Activated naive CD4-positive, alpha-beta T cell (primary cell): ENCODE measurements at places on chromosomes 2 and 18.

DNA sequence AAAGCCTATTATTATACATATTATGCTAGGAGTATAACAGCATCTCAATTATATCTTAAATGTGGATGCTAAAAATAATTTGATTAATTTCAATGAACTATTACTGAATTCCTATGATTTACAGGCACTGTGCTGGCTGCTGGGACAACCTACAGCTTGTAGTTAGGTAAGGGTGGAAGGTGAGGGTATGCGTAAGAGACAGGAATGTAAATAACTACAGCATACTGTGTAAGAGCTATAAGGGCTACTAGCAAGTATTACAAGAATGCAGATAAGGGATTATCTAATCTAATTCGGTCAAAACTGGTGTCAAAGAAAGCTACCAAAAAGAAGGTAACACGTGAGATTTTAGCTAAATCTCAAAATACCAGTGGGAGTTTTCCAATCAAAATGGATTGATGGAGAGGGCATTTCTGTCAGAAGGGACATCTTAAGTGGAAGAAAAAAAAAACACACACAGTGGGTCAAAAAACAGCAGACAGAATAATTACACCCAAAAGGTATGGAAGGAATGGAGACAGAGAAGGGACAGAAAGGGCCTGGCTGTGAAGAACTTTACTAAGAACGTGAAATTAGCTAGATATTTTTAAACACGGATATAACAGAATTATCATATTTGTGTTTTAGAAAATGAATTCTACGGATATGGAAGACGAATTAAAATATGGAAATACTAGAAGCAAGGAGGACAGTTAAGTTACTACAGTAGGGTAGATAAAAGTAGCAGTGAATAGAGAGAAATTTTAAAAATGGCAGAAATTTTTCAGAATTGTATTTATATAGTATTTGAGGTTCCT is 47.1 kb downstream of the STRN start:
- DNase-seq, result no peak

DNA sequence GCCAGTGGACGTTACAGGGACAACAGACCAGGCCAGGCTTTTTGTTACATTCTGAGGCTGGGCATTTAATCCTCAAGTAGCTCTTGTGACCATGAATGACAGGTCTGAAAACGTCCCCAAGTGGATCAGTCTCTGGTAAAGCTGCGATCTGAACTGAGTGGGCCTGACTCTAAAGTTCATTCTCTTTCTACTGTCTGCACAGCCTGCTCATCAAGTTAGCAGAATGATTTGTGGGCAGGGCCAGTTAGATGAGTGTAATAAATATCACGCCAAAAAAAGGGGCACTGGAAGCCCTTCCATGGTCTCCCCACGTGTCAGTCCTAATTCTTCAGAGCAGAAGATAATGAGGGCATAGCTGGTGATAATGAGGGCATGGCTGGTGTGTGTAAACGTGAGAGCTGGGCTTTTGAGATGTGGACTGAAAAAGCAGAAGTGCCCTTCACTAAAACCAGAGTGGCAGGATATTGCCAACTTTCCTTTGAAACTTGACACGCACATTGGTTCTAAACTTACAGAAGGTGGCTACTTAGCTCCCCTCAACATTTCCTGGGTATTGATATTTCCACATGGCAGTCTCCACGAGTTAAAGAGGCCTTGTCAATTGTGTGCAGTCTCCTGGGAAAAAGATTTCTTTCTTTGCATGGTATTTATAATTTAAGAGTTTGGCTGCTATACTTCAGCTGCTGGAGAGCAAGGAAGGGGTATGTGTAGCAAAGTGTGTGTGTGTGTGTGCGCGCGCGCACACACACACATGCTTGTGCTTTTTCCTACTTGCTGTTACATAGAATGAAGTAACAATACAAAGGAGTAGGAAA is 72.7 kb upstream of the LYPD6B start:
- no peak for DNase-seq

DNA sequence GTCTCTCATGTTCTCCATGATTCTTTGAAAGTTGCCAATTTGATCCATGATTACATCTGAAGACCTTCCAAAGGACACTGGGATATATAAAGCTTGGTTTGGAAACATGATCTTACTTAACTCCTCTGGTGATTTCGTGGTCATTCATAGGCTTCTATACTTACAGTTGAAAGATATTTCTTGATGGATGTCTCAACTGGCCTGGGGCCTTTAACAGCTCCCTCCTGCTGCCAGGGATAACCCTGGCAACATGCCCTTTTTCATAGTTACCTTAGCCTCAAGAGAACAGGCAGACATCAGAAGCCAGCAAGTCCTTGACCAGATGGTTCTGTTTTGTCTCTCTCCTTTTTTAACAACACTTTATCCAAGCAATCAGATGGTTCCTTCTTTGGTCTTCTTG is 23.5 kb upstream of the MFF start:
- no peak for DNase-seq

- DNase-seq, result no peak
Observed at GRCh38 chr2:68734688-68735525, at the start of gene ARHGAP25. ARHGAP25 (plus strand) TSS chr2:68734811; CDS start chr2:68735200, 389 bp downstream.

GRCh38 chr2:217096474-217097225 is 236.8 kb upstream of the TNP1 start:
- DNase-seq, result no peak

DNA sequence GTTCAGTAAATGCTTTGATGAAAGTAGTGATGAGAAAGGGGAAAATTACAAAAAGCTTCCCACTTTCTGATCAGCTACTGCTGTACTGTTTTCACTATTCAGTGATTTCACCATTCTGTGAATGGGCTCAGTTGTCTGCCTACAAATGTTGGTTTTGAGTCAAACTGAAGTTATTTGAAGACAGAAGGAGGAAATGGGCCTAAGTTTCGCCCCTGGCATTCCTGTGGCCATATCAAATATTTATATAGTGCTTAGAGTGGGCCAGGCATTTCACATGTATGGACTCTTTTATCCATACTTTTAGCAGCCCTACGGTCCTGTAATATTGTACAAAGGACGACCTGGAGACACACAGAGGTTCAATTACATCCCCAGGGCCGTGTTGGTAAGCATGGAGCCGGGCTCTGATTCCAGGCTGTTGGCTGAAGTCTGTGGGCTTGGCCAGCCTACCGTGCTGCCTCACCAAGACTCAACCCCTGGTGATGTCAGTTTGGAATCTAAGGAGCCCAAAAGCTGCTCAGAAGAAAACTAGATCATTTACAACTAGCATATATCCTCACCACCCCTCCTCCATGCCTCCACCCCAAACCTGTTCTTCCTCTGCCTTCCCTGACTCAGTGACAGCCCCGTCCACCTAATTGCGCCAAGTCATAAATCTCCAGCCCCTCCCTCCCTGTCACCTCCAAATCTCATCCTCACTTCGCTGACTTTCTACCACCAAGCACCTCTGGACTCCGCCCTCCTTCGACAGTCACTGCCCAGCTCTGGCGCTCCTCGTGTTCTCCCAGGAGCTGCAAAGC is 10.1 kb upstream of the GRHL1 start:
- no peak for DNase-seq

DNA sequence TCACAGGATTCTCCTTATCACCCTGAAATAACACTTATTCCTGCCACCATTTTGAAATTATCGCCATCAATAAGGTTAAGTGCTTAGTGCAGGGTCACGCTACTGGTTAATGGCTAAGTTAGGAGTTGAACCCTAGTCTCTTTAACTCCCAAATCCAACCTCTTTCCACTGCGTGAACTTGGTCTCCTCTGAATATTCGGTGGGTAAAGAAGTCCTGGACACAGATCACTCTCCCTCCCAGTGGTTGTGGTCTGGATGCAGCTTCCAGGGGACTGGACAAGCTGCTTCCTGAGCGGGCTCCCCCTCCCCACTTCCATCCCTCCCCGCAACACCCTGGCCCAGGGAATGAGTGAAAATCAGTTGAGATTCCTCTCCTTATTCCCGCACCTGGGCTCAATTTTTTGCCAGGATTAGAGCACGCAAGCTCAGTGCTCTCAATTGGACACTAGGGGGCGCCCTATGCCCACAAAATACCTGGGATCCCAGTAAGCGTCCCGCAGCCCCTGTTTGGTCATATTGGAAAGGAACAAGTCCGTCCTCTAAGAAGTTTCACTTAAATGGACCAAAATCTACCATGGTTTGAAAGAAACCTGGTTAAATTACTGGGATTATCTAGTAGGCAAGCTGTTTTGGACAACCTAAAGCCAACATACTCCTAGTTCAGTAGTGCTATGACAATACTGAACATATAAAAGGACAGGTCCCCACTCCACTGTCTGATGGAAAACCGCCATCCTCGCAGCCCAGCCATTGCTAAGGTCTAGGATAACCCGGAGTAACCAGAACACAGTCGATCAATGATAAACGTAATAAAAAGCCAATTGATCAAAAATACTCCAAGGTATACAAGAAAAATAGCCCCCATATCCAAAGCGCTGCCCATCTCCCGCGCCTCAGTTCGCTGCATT is 40.4 kb downstream of the DHRS9 start:
- DNase-seq, result peak; percentile 52

- DNase-seq, result no peak
Observed at GRCh38 chr2:8545695-8546611, 135.9 kb upstream of the ID2 start.

DNA sequence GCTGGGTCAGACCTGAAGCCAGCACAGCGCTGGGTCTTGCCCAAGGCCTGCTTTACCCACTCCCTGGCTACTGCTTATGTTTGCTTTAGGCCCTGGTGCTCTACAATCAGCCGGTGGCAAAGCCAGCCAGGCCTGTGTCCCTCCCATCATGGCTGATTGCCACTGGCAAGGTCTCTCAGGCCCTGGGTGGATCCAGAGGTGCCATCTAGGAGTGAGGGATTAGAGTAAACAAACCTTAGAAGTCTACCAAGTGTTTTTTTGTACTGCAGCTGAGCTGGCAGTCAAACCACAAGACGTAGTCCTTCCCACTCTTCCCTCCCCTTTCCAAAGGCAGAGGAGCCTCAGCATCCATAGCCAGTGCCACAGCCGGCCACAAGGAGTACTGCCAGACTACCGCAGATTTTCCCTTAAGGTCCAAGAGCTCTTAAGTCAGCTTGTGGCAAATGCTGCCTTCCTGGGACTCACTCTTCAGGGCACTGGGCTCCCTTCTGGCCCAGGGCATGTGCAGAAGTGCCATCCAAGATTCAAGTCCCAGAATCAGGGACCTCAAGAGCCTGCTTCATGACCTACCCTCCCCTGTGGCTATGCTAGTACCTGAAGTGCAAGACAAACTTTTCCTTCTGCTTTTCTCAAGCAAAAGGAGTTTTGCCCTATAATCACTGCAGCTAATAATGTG is 20.0 kb downstream of the IL1RL2 start:
- no peak for DNase-seq

DNA sequence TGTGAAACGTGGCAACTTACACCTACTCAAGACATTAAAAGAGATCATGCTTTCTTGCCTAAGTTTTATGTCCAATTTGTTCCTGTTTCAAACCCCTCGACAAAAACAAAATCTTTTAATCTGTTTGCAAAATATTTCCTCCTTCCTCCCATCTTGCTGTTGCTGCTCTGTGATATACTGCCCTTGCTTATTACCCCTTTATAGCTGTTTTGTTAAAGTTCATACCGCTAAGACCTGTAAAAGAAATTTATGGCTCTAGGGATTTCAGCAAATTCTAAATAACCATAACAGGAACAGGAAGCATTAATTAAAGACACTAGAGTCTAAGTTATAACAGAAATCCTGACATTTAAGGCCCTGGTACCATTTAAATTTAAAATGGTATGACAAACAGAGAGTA is 1268.2 kb upstream of the PIK3C3 start:
- DNase-seq, result no peak

- no peak for DNase-seq
Observed at GRCh38 chr18:3689986-3690763, 240.2 kb downstream of the TGIF1 start.

- no peak for DNase-seq
Observed at GRCh38 chr2:95060446-95061118, 35.1 kb downstream of the MAL start.

GRCh38 chr2:88709181-88709631 is 17.7 kb downstream of the RPIA start:
- DNase-seq, result no peak

DNA sequence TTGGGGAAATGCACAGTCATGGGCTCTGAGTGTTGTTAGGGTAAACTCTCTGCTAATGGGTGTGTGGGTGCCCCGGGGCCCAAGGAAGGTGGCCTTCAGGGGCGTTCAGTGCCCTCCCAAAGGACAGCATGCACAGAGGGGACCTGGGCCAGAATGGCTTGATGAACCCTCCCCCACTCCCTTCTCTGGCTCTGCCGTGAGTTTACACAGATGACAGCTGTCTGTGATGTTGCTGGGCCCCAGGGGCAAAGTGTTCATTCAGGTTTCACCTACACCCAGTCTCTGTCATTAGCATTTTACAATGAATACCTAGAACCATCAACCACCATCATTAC is 3.2 kb downstream of the NPPC start:
- no peak for DNase-seq

DNA sequence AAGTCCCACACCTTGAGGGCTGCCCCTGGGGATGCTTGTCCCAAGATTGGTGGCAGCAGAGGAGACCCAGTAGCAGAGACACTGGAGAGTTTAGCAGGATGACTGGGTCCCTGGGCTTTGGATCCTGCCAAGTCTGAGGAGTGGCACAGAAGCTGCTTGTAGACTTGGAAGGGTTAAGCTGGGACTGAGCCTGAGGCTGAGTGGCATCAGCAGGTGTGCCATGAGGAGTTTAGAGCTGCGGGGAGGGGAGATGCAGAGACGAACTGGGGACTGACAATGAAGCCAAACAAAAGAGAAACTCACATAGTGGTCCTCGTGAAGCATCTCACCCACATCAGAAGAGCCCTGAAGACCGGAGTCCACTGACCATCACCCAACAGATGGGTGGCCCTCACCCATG is 329.7 kb upstream of the KLHL29 start:
- no peak for DNase-seq

GRCh38 chr18:4068552-4069158 is 386.5 kb downstream of the DLGAP1 start:
- DNase-seq, result no peak
